ENCODE measurements at places on chromosomes 6 and 20.
A peak's percentile ranks its signal among the peaks of the same experiment; 100 is the strongest.

GRCh38 chr6:115838763-115839401 lies 221.8 kb downstream of the FRK start:
- no peak for DNase-seq

DNA sequence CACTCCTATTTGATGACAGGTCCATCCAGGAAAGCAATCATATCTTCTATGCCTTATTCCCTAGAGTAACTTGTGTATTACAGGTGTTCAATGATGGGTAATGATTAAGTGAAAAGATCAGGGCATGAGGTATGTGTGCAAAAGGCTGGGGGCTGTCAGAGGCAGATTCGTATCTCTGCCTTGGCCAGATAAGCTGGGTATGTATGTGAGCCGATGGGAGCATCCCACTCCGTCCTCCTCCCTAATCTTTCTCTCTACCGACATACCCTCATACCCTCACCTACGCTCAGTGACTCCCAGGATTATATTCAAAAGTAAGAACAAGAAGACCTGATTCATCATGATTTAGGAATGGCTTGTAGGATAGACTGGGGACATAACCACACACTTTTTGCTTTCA lies 238.7 kb downstream of the PLCB1 start:
- DNase-seq = no peak

DNA sequence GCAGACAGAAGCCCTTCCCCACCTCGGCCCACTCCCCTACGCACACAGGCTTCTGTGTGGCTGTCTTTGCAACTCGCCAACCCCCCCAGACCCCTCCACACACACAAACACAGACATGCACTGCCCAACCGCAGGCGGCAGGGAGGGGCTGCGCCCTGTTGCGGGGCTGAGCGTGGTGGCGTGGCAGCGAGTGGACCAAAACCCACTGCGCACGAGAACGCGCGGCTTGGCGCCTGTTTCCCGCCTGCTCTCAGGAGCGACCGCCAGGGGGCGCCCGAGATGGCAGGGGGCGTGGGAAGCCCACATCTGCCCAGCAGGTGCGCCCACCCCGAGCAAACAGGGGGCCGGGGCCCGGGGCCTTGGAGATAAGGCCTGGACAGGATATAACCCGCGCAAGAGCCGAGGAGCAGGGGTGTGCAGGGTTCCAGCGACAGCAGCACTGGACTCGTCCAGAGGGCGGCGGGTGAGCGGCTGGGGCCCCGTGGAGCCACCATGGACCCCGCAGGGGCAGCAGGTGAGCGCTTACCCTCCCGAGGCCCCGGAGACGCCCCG lies at the start of gene RBPJL:
TSS of gene RBPJL (plus strand) at position 410 of the 552 bp plus-strand sequence. CDS start at position 493, 83 bp downstream.
- peak; percentile 40 for DNase-seq

DNA sequence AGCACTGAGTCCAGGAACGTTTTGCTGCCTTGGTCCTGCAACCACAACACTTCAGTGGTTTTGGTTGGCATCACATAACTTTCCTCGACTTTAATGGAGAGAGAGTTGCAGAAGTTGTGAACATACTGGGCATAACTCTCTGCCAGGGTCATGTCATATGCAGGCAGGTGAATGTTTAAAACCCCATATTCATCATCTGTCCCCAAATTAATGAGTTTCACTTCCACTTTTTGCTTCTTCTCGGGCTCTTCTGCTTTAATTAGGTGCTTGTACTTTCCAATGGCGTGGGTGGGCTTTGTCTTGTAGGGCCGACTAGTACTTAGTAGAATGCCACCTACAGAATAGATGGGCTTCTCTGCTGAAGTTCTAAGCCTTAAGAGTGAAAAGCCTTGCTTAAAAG lies 45.2 kb upstream of the TFAP2A start:
- DNase-seq = no peak

GRCh38 chr6:125132058-125132457 lies 21.5 kb upstream of the TPD52L1 start:
- no peak for DNase-seq

DNA sequence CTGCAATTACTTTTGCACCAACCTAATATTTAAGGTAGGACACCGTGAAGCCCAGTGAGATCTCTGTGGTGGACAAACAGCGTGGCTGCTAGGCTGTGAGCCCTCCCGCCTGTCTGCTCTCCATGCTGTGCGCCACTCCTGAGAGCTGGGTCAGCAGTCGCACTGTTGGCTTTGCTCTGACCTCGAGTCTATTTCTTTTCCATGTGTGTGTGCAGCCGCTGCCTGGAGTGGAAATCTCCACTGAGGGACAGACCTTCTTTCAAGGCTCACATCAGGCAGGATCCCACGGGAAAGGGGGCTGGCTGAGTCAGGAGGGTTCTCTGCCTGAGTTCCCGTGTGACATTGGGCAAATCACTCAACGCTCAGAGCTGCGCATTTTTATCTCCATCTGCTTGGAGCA lies 27.1 kb downstream of the RIPOR3 start:
- no peak for DNase-seq

- DNase-seq = no peak
These were observed 1.5 kb downstream of the TBCC start for GRCh38 chr6:42744351-42744893.

GRCh38 chr6:44442236-44442635 lies 54.7 kb downstream of the CDC5L start:
- DNase-seq = no peak

GRCh38 chr6:31321820-31322219 lies 35.2 kb downstream of the HLA-B start:
- DNase-seq = no peak

GRCh38 chr20:63413323-63413722 lies 52.2 kb upstream of the CHRNA4 start:
- DNase-seq = no peak

GRCh38 chr6:2938004-2938631 lies 33.2 kb downstream of the SERPINB6 start:
- no peak for DNase-seq

DNA sequence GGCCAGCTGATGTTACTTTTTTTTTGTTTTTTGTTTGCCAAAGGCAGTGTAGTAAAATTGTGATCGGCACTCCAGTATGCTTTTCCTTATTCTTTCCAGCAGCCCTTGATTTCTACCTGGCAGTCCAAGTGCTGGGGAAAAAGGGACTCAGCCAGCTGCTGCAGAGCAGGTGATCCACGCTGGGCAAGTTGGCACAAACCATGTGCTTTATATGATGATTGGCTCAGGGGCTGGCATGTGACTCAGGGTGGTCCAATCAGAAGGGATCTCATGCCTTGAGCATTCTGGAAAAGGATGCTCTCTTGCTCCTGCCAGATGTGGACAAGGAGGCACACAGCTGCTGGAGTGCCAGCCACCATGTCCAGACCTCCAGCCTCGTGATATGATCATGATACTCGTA lies 54.5 kb downstream of the SULF2 start:
- DNase-seq = no peak

- DNase-seq = no peak
These were observed 52.5 kb downstream of the ATG5 start for GRCh38 chr6:106273087-106273486.

GRCh38 chr20:40773376-40773775 lies 84.3 kb upstream of the MAFB start:
- no peak for DNase-seq

GRCh38 chr6:39060467-39061160 lies 12.0 kb downstream of the GLP1R start:
- no peak for DNase-seq

DNA sequence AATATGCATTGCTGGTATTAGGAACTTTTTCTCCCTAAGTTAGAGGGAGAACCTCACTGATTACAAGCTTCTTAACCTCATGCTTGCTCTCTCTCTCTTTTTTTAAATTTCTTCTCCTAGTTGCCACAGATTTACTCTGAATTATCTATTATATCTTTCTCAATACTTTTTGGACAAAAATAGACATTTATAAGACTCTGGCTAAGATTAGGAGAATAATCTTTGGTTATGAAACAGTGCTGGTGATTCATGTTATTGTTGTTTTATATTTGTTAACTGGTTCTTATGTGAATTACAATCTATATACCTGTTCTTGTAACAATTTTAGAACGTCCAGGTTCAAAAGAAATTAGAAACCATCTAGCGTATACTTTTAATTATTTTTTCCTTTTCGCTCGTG lies 187.8 kb downstream of the OGFRL1 start:
- no peak for DNase-seq

DNA sequence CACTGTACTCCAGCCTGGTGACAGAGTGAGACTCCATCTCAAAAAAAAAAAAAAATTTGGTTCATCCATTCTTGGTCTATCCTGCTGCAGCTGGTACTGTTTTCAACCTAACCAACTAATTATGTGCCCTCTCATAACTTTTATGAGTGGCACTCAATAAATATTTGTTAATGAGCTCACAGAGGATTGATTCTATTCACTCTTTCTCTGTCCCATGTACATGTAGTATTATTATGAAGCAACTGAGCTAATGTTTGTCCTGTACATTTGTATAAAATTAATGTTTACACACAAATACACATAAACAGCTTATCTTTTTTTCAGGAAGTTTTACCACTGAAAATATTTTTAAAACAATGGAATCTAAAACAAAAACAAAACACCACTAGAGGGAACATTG lies 10.1 kb downstream of the RIPOR2 start:
- no peak for DNase-seq
